ENCODE measurements at places on chromosomes 5 and 9.

DNA sequence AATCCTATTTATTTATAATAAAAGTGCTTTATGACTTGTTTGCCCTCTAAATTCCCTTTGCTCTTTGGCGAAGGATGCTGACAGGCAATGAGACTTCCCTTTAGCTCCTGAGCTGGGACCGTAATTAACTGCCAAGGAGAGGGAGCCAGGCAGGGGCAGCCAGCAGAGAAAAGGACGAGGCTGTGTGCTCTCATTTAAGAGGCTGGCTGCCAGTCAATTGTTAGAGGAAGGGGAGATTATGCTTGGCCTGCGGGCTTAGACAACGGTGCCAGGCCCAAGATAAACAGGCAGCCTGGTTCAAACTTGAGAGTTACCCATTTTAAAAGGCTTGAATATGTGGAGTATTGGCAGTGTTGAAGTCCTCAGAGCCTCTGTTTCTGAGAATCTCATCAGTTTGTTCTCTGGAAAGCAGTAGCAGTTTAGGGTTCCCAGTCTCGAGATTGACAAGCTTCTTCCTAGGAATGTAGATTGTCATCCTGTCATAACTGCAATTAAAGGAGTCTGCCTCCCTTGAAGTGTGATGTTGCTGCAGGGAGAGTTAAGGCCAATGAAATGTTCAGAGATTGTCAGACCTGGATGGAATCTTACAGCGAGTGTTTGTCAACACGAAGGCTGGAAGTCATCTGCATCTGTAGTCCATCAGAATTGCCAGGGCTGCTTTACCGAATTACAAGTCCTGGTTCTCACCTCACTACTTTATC, 113.2 kb downstream of the JAKMIP2 start:
- DNase-seq, result no peak

- DNase-seq, result no peak
Observed at GRCh38 chr5:58246461-58246944, 213.4 kb downstream of the PLK2 start.

GRCh38 chr9:117492476-117492875, 77.6 kb upstream of the ASTN2 start:
- DNase-seq, result no peak

DNA sequence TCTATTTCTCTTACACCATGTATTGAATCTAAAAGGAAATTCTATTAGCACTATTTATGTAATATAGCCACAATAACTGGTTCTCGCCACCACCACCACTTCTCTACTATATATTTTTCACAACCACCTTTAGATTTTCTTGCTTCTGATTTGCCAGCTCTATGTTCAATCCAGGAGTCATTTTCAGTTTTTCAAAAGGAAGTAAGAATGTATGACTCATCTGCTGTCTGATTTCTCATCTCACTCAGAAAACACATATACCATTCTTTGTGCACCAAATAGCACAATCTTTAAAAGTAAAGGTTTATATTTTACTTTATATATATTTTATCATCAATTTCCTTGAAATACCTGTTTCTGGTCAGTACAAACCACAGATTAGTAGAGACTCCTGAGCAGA, 1127.5 kb downstream of the TAF11L14 start:
- DNase-seq, result no peak

DNA sequence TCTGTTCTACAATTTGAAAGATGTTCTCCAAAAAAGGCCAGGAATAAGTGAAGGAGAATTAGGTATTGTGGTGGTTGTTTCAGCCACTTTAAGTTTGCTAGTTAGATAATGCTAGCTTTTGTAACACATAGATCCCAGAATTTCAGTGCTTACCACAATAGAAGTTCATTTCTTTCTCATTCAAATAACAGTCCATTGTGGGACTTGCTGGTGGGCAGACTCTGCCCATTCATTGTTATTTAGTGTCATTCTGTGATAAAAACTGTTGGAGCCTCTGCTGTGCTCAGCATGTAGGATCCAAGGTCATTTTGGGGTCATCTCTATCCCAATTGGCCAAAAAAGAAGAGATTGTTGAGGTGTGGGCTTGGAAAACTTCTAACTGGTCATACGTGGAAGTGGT, 106.8 kb downstream of the CCDC192 start:
- DNase-seq, result no peak

DNA sequence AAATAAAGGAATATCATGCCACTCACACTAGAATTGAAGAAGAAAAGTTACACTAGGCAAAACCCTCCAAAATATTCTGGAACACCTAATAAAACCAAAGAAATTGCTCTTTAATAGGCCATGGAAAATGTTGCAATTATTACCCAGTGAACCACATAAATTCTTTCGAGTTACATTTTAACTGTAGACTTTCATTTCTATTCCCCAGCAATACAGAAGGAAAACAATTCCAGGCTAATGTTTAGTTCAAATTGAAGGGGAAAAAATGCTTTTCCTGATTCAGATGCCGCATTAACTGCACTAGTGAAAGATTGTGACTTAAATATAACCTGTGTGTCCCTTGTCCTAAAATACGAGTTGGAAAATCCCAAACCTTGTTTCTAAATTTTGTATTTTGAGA, 439.3 kb upstream of the ADAMTS16 start:
- no peak for DNase-seq

GRCh38 chr9:106799152-106799551, 63.8 kb upstream of the ZNF462 start:
- no peak for DNase-seq

DNA sequence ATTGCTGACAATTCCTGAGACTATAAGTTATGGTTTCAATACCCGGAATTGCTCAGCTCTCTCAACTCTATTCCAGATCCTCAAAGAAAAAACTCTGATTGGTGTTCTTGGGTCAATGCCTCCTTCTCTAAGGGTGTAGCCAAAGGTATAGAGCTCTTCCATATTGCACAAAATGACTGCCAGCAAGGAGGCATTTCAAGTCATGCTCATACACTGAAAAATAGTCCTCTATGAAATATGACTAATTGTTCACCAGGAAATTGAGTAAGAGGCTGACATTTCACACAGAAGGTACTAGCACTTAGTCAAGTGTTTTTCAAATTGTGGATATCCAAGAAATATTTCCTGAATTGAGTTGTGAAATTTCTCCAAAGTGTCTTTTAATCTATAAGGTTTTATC, 111.1 kb upstream of the KLF9 start:
- no peak for DNase-seq

DNA sequence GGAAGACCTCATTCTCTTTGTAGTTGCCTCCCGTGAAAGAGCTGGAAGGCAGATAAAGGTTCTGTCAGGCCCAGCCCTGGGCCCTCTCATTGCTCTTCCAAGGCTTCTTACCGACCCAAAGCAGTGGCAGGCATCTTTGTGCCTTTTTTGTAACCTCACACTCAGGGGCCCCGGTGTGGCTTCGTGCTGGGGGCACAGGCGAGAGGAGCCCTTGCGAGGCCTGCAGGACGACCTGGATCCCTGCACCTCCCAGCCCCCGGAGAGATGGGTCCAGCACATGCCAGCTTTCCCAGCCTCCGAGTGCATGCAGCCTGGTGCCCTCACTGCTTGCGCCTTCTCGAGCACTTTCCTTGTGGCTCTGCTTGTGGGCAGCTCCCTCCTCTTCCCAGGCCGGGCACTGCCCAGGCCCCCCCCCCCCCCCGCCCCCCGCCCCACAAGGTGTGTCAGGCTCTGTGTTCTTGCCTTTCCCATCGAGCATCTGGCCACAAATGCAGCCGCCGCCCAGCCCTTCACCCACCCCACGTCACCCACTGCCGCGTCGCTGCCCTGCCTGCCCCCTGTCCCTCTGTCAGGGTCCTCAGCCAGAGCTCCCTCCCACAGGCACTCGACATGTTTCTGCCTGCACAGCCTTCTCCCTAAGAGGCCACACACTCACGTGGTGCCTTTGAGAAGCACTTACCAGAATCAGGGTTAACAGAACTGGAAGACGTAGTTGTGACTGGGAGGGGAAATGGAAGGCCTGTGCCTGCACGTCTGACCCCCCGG, 63.7 kb upstream of the CACNA1B start:
- no peak for DNase-seq

DNA sequence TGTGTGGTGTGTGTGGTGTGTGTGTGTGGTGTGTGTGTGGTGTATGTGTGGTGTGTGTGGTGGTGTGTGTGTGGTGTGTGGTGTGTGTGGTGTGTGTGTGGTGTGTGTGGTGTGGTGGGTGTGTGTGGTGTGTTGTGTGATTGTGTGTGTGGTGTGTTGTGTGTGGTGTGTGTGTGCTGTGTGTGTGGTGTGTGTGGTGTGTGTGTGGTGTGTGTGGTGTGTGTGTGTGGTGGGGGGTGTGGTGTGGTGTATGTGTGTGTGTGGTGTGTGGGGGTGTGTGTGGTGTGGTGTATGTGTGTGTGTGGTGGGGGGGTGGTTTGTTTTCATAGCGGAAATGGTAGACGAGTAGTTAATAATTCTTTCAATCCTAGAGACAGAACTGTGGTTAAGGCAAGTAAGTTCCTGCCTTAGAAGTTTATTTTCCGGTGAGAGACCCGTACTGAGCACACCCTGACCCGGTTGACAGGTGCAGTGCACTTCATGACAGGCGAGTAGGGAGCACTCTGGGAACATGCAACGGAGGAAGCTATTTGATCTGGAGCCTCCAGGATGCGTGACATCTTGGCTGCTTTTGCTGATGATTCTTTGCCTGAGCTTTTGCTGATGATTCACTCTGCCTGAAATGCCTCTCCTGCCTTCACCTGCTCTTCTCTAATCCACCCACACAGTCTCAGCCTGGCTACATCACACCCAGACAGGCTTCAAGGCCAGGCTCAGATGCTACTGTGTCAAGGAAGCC, 21.7 kb upstream of the FAT2 start:
- no peak for DNase-seq

DNA sequence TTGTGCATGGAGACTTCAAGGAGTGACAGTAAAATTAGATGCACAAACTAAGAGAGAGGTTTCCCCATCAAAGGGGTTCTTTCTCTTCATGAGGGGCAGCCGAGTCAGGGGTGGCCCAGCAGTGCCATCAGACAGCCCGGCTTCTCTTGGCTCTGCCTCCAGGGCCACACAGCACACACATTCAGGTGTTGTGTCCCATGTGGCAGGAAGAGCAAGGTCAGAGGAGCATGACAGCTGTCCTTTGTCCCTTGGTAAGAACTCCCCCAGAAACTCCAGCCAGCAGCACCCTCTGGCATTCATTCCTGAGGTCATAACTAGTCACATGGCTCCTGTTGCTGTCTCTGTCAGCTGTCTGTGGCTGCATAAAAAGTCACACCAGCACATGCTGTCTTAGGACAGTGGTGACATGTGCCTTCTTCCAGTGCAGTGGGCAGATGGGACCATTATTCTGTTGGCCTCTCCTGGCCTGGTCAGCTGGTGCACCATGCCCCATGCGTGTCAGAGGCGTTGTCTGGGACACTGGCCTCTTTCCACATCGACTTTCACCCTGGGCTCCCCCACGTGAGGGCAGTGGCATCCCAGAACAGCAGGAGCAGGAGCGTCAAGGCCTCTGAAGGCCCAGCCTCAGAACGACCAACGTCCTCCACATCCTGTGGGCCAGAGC, 78.4 kb upstream of the OTULINL start:
- DNase-seq, result no peak

DNA sequence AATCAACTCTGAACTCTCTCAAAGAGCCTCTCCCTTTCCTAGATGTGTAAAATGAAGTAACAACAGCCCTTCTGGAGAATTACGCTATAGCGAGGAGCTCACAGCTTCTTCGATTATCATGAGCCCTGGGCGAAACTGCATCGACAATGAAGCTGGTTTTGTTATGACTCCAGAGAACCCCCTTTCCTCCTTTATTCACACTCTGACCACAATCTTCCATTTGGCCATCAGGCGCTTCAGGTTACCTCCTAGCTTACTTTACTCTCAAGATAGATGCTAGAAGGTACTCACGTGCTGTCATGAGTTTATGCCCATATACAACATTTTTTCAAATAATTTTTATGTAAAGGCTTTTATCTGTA, 362.7 kb upstream of the RFX3 start:
- no peak for DNase-seq

- peak; percentile 75 for DNase-seq
Observed at GRCh38 chr9:93304574-93305496, 120.9 kb downstream of the WNK2 start.

DNA sequence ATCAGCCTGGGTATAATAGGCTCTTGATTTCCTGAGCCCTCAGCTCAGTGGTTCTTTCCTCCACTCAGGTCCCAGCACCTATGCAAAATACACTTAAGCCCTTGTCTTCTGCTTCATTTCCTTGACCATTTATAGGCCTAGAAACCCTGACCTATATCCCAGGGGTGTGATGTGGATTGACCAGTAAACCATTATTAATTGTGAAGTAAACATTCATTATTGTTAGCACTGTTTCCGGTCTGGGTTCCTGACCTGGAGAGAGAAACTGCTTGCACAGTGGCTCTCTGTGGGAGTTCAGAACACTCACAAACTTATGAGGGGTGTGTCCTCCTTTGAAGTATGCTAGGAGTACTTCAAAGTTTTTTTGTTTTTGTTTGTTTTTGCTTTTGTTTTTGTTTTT, 19.6 kb upstream of the TOMM5 start:
- no peak for DNase-seq

GRCh38 chr5:101362067-101362466, 459.0 kb upstream of the ST8SIA4 start:
- no peak for DNase-seq

- no peak for DNase-seq
Observed at GRCh38 chr9:81664638-81665222, 24.6 kb downstream of the TLE1 start.

DNA sequence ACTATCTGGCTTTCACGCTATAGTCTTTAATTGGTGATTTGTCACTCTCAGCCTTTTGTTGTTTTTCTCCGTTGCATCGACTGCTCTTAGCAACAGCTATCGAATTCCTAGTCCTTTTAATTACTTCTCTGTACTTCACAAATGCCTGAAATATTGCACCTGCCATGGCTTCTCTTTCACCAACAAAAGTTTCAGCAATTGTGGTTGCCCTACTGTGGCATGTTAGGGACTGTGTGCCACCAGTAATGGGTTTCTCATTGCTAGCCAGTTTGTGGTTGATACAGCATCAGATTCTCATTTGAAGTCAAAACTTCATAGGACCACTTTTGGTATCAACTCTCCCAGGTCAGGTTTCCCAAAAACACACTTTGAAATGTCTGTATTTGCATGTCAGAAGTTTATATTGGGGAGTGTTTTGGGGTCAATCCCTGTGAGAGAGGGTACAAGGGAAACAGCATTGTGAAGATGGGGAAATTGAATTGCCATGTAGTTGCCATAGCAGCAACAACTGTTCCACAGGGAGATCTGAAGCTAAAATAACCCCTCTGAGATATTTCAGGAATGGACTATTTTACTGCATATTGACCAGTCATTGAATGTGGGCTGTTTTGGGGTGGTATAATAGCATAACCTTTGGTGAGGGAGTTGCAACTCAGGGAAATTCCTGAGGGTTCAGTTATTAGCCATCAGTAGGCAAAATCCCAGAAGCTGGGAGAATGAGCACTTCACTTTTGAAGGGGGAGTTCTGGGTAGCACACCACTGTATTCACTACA, 99.2 kb downstream of the WDR70 start:
- no peak for DNase-seq

GRCh38 chr5:176735383-176736265, 74.7 kb upstream of the UNC5A start:
- DNase-seq, result peak; percentile 41

DNA sequence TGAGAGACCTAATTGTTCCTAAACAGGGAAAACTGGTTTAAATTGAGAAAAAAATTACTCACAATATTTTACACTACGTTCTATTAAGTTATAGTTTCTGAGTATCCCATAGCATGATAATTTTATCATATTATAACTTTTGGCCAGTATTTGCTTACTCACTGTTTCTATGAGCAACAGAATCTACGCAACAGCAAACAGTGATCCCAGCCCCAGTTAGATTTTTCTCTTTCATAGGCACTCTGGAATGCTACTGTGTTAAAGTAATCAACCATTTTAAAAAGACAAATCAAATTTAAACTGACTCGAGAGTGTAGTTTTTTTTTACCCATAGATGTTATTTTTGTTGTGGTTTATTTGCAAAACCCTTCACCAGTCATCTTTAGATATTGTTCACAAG, 107.2 kb downstream of the XRCC4 start:
- DNase-seq, result no peak
